Activated naive CD8-positive, alpha-beta T cell treated with anti-CD3 and anti-CD28 coated beads for 36 hours (primary cell): ENCODE measurements at places on chromosomes 3 and 15. TPM values are rescaled to one million over a fixed set of nuclear protein-coding genes. Genes with fewer than 3 reads are reported as not detected.

Gene ABI3BP
- 0.12 TPM for total RNA-seq

Gene PLSCR2
- total RNA-seq = not detected

Gene NOX5
- not detected for total RNA-seq

Gene LRTM1
- total RNA-seq = not detected

Gene HERC2
- 30.3 TPM for total RNA-seq

Gene MAGEL2
- total RNA-seq = not detected

Gene MPI
- 71.4 TPM for total RNA-seq

Gene UROC1
- total RNA-seq = not detected

Gene ILDR1
- not detected for total RNA-seq

Gene CD96
- total RNA-seq = 70.3 TPM
